Neural crest cell (in vitro differentiated cells): ENCODE measurements at places on chromosomes 7 and 10.

DNA sequence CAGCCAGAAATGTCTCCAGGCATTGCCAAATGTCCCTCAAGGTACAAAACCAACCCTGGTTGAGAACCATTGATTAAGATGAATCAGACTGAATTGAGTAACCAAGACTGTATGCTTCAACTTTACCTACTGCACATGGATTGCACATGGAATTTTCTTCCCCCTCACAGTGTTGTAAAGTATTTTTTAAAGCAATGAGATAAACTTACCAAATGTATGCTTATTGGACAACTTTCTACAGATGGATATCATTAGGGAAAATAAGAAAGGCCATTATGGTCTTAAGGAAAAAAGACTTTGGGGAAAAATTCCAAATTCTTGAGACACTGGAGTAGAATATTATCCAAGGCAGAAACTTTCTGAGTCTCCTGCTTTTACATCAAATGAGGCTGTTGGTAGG, 20.9 kb upstream of the MTPN start:
- DNase-seq: no peak

DNA sequence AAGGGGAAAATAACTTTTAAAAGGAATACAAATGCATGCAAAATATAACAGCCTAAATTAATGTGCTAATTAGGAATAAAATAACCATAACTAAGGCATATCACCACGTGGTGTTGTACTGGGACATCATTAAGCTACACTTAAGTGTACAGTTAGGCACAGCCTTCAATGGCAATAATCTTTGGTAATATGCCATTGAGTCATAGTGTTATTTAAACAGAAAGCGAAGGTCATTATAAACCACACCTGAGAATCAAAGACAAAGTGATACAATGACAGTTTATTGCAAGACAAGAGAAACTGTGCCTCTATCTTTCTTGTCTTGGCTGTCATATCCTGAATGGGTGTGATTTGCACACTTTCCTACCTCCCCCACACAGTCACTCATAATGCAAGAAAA, 30.5 kb upstream of the AUTS2 start:
- DNase-seq: no peak

- no peak for DNase-seq
Observed at GRCh38 chr10:114320249-114321116, 81.4 kb downstream of the VWA2 start.

DNA sequence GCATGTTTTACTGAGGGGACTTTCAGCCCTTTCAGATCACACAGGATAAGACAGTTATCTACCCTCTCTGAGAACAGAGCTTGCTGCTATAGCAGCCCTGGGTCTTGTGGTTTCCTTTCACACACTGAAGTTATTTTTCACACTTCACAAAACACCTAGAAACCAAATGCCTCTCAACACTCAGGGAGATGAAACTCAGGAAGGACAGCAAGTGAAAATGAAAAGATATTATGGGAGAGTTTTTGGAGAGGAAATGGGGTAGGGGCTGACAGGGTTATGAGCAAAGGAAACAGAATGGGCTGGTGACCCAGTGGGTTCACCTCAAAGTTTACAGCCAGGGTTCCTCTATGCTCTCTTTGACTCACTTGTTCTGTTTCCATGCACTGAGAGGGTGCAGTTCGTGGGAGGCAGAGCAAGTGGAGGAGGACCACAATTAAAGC, 17.0 kb upstream of the GIMAP2 start:
- no peak for DNase-seq

DNA sequence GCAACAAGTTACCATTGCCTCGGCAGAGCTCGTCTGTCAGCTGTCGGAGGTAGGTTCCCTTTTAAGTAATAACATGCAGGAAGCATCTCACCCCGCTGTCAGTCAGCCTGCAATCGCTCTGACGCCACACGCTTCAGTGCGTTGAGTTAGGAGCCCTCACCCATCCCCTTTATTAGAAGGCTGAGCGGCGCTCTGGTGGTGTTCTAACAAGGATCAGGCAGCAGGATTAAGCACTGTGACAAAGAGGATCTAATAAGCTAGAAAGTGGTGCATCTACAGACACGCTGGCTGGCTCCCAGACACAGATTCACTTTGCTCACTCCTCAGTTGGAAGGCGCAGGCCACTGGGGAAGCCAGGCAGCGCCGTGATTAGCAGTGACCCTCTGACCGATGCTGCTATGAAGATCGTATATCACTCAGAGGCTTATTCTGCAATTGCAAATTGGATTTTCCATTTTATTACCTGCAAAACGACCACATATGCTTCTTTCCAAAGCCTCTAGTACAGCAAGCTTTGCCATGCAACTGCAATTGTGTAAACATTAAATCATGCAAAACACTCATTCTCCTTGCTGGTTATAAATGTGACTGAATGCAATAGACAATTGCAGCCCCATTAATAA, 117.7 kb downstream of the RSU1 start:
- no peak for DNase-seq

GRCh38 chr7:97117372-97118188, at the start of gene SDHAF3:
TSS of gene SDHAF3 (plus strand) at chr7:97117698. CDS start at chr7:97117724, 26 bp downstream.
- peak; percentile 98 for DNase-seq

- no peak for DNase-seq
Observed at GRCh38 chr7:129689995-129690581, 78.6 kb downstream of the NRF1 start.

DNA sequence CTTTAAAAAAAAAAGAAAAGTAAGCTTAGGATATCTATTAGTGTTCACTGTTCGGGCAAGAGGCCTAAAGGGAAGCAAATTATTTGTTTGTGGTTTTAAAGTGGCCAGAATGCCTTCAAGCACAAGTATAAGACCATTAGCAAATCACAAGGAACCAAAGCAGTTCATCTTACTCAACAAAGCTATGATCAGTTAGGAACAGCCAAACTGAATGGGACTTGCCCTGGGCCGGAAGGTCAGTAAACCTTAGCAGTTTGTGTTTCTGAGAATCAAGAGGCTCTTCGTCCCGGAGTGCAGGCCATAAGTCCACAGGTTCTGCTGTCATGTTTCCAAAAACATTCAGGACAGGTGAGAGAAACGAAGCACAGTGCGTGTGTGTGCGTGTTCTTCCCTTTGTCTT, 4.5 kb downstream of the FBXW4 start:
- no peak for DNase-seq

- no peak for DNase-seq
Observed at GRCh38 chr10:3682745-3683144, 102.3 kb downstream of the KLF6 start.

DNA sequence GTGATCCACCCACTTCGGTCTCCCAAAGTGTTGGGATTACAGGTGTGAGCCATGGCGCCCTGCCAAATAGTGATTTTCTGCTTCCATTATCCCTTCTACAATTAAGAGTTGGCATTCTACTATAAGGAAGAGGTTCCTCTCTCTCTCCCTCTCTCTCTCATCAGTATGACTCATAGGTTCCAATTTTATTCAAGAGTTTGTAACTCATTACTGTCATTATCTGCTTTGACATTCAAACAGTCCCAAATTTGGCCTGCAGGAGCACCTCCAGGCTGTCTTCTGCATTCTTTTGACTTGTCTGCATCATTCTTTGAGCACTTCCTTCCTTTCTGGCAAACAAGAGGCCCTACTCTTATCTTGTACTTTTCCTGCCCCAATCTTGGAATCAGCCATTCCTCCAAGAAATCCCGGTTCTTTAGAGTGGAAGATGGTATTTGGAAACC, 33.2 kb upstream of the CALU start:
- no peak for DNase-seq

DNA sequence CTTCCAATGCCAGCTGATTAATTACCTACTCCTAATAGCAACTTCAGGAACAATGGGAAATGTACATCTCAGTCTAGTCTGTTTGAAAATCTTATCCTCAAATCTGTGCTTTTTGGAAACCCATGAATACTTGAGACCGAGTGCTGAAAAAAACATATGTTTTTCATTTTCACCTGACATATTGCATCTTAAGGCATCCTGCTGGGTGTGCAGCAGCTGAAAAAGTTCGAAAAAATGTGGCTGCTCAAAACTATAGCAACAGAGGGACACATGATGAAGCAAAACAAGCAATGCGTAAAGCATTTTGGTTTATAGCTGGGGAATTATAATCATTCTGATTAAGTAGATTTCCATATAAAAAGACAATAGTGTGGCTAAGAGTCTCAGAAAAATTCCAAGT, 218.0 kb downstream of the CREB5 start:
- DNase-seq: no peak

- DNase-seq: no peak
Observed at GRCh38 chr7:64555046-64555445, 7.8 kb downstream of the ZNF680 start.

DNA sequence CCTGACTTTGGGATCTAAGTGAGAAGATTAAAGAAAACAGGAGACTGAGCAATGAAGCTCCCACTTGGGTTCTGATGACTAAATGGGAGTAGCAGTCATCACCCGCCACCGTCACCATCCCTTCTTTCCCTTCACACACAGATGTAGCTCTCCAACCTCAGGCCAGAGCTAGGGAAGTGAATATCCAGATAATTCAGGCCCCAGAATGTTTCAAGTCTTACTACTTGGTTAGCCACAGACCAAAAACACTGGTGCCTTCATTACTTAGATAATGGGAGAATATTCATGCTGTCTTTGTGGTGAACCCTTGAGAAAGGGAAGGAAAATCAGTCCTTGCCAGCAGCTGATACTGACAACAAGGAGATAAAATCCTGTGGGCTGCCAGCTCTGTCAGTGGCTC, 100.7 kb downstream of the OSBPL3 start:
- DNase-seq: no peak

GRCh38 chr7:2451171-2452073, 24.8 kb downstream of the GRIFIN start:
- DNase-seq: peak; percentile 96

DNA sequence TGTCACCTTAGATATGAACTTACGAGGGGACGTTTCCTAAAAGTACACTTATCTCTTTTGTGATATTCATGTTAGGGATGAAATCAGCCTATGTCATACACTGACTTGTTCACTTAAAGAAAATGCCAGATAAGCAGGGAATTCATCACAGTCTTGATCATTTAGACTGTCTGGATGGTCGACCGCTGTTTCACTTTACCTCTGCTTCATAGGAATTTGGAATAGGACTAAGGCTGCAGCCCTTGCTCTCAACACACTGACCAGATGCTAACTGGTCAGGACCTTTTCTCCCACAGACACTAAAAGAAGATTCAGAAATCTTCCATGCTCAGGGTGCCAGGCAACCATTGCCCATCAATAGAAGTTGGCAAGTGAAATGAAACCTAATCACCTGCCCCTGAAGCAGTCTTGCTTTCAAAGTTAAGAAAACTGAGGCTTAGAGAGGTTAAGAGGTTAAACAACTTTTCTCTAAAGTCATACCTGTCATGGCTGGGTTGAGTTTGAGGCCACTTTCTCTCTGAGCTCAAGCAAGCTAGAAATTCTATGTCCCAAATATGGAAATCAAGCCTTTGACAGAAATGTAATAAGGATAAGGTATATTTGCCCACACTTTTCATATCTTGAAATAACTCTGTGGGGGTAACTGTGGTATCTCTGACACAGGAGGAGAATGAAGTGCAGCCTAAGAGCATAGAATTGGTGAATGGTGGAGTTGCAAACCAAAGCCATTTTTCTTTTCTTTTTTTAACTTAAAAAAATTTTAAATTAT, 77.1 kb downstream of the MAP3K8 start:
- no peak for DNase-seq

- peak; percentile 73 for DNase-seq
Observed at GRCh38 chr10:119209035-119209735, 1.8 kb downstream of the GRK5 start.

- DNase-seq: no peak
Observed at GRCh38 chr7:138105221-138105620, 29.0 kb downstream of the AKR1D1 start.

DNA sequence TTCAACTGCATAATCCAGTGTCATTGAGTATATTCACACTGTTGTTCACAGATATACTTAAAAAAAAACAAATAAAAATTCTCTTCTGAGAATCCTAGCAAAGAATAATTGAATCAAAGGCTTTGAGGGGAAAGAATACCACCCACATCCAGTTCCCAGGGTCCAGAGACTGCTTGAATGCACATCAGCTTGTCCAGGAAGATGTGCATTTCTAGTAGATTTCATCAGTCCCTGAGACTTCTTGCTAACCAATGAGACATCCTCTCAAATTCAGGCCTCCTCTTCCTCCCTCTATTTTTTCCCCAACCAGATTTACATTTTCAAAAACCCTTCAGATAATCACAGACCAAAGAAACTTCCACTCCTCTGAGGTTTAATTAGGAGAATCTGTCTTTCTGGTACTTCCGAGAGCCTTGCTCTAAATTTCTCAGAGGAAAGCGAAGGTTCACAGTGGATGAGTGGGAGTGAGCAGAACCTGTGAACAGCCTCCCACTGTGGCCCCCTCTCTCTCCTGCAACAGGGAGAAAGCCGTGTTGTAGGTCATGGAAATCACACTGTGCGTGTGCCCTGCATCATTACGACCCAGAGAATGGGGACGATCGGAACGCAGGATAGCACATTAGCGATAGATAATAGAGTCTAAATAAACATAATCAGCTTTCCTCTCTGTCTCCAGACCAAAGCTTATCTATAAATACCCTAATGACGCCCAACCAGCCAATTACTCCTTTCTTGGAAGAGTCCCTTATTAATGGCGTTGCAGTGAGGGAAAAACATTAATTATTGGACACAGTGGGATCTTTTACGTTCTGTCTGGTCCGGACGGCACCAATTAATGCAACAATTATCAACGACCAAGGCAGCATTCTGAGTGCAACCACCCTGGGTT, 212.5 kb downstream of the EMX2 start:
- no peak for DNase-seq
